Posterior vena cava (tissue), 2 donors: ENCODE measurements at places on chromosomes 2 and 18. TPM values are rescaled to one million over a fixed set of nuclear protein-coding genes. Genes with fewer than 3 reads are reported as not detected.

DNA sequence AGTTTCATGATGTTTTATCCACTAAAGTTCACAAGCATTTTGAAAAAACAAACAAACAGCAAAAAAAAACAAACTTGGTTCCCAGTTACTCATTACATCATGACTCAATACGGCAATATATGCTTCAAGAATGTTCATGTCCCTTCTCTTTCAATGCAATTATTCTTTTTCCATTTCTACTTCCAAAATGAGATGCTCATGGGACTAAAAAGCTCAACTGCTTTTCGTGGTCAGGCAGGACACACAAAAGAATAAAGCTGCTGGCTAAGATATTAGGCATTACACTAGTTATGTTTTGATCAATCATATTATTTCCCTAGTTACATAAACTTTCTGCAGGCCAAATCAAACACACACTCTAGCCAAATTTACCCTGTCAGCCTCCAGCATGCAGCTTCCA lies 301.3 kb downstream of the EPHA4 start:
- DNase-seq, result no peak

DNA sequence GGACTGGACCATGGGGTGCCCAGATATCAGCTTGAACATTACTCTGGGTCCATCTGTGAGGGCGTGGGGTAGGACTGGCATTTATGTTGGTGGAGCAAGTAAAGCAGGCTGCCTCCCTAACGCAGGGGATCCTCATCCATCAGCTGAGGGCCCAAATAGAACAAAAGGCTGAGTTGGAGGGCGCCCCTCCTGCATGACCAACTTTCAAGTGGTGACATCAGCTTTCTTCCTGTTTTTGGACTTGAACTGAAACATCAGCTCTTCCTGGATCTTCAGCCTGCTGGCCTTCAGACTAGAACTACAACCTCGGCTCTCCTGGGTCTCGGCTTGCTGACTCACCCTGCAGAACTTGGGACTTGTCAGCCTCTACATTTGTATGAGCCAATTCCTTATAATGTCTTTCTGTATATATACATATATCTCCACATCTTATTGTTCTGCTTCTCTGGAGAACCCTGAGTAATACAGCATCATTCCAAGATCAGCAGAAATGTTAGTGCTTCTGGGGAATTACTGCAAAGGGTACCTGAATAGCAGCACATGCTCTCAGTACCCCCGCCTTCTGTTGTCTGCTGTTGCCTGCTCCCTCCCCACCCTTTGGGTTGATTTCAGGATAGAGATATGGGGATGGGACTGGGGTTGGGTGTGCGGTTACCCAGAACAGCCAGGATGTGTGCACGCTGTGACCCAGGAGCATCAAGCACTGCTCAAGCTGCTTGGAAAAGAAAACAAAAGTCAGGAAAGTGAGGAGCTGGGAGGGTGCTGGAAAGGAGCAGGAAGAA lies 20.0 kb downstream of the TMEM127 start:
- DNase-seq, result no peak

Gene MAP2
- 10.5 TPM for total RNA-seq

DNA sequence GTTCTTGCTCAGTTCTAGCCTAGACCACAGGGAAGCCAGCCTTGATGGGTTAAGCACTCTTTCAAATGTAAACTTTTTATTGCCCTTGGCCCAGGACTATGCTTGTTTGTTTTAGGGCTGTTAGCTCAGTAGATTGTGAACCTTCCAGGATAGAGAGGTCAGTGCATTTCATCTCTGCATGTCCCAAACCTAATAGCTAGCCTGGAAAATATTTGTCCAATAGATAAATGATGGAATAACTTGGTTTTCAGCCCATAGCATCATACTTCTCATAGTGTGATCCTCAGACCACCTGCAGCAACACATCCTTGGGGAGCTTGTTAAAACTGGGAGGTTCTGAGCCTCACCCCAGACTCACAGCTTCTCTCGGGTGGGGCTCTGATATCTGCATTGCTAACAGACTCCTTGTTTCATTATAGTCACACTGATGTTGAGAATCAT lies 59.8 kb downstream of the TRIB2 start:
- no peak for DNase-seq

- DNase-seq, result no peak
These were observed 10.5 kb upstream of the MTERF4 start for GRCh38 chr2:241112592-241112991.

DNA sequence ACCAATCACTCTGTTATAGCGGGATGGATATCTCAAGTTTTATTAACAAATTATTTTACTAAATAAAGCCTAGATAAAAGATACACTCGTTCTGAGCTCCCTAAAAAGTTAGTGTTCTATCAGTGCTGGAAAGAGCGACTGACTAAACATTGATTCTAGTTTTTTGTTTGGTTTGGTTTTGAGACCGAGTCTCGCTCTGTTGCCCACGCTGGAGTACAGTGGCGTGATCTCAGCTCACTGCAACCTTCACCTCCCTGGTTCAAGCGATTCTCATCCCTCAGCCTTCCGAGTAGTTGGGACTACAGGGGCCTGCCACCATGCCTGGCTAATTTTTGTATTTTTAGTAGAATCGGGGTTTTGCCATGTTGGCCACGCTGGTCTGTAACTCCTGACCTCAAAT lies 73.8 kb upstream of the CDCA7 start:
- DNase-seq, result no peak

Gene ZSWIM2
- not detected for total RNA-seq

Gene CCBE1
- total RNA-seq, result 3.0 TPM

Gene SCN9A
- 2.5 TPM for total RNA-seq

DNA sequence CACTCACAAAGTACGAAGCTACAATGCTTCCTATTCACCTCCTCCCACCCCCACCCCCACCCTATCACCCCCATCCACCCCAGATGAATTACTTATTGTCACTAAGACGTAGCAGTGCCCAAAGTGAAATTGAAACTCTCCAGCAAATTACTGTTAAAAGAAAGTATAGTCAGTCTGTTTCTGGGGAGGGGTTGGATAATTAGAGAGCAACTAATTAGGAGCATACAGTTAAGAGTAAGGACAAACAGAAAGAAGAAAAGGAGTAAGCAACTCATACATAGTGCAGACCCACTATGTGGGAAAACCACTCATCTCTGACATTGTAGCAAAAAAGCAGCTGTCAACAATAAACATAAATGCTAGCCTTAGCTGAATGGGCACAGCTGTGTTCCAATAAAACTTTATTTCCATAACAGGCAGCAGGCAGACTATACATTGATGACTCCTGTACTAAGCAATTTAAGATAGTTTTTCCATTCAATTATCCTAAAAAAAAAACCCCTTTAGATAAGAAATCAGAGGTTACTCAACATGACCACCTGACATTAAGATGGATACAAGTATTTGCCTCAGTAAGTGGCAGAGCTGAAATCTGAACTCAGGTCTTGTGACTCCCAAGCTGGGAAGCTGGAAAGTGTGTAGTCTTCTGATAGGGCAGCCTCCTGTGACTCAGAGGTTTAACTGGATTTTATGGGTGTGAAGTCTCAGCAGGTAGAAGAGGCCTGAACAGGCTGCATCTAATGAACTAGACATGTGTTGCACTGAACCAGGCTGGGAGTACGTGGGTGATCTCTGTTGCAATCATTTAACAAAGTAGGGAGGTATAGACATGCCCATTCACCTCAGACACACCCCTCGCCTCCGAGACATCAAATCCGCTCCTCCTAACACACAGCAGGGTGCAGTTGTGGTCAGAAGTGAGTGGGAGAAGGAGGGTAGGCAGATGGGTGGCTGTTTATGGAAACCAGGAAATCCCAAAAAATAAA lies 171.8 kb upstream of the KLF7 start:
- no peak for DNase-seq

GRCh38 chr2:81981585-81981984 lies 1677.0 kb upstream of the LRRTM1 start:
- DNase-seq, result no peak

GRCh38 chr2:138209009-138209408 lies 244.7 kb downstream of the HNMT start:
- no peak for DNase-seq

Gene IL36A
- not detected for total RNA-seq

- no peak for DNase-seq
These were observed 519.2 kb upstream of the SPHKAP start for GRCh38 chr2:228700638-228701037.

- DNase-seq, result no peak
These were observed 18.8 kb upstream of the MREG start for GRCh38 chr2:216031960-216032689.

Gene RFX8
- 0.32 TPM for total RNA-seq

Gene ARHGAP15
- 23.2 TPM for total RNA-seq

Gene NEU2
- not detected for total RNA-seq

DNA sequence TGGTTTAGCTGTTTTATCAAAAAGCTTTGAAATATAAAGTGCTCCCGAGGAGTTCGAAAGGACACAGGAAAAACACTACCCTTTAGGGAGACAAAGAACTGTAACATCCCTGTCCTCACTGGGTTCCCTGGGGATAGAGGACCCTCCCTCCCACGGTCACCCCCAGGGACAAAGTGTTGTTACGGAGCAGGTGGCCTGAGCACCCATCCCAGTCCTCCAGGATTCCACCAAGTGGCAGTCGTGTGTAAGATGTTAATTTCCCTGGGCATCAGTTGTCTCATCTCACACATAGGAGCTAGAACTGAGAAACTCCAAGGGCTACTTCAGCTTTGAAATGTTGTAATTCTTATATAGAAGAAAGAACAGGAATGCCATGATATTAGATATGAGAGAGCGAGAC lies 137.7 kb downstream of the ALK start:
- DNase-seq, result no peak

DNA sequence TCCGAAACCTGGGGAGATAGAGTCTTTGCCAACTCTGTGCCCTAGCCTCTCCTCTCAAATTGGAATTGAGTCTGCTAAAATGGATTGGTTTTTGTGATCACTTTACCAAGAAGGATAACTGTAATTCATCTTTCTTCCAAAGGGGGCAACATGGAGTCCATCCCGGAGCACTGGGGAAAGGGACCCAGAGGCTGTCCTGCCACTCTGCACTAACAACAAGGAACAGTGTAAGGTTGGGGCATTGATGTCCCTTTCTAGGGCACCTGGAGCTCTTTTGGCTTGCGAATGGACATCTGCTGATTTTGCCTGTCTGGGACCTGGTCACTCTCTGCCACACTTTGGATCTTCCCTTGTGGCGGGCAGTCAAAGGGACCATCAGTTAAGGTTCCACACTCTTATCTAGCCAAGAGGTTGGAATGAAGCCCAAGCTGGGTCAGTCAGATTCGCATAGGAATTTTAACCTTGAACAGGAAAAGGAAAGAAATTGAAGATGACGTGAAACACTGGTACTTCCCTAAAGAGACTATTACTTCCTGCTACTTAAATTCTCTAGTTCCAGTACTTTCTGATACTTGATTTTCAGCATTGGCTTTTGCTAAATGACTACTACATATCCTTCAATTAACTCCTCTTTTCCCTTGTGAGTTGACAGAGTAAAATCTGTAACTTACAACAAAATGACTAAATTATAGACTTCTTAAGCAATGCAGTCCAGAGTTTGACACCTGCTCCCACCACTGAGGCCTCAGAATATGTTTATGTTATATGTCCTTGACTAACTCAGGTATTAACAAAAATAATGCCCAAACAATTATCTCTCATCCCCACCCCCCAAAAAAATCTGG lies 64.7 kb upstream of the KLF7 start:
- no peak for DNase-seq

Gene CERKL
- not detected for total RNA-seq

DNA sequence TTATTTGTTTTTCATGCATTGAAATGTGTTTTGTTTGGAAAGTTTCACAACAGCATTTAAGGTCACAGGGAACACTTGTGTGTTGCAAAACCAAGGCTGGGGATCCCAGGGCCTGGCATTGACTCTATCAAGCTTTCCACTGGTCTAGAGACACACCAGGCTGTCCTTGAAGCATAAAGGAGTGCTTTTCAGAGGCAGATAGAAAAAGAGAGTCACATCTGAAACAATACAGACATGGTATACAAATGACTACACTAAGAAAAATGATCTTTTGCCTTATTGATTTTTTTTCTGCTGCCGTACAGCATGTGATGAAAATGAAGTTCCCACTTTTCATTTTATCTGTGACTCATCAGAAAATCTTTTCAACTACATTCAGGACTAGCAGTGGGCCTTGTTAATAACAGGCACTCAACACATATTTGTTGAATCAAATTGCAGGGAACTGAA lies 61.9 kb upstream of the ZCCHC2 start:
- DNase-seq, result no peak

DNA sequence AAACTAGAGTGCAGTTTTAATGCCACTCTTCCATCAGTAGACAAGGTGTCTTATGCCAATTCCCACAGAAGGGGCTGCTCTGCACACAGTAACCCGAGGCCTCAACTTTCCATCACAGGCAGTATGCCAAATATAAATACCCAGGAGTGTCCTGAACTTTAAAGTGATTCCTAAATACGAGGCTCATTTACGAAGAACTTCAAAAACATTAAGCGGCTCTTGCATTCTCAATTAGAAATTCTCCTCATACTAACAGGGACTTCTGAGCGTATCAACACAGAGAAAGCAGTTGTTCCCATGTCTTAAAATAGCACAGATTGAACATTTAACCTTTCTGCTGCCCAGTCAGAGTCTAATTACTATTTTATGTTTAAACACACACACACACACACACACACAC lies 638.6 kb downstream of the ERBB4 start:
- no peak for DNase-seq

Gene RAB27B
- 1.2 TPM for total RNA-seq

DNA sequence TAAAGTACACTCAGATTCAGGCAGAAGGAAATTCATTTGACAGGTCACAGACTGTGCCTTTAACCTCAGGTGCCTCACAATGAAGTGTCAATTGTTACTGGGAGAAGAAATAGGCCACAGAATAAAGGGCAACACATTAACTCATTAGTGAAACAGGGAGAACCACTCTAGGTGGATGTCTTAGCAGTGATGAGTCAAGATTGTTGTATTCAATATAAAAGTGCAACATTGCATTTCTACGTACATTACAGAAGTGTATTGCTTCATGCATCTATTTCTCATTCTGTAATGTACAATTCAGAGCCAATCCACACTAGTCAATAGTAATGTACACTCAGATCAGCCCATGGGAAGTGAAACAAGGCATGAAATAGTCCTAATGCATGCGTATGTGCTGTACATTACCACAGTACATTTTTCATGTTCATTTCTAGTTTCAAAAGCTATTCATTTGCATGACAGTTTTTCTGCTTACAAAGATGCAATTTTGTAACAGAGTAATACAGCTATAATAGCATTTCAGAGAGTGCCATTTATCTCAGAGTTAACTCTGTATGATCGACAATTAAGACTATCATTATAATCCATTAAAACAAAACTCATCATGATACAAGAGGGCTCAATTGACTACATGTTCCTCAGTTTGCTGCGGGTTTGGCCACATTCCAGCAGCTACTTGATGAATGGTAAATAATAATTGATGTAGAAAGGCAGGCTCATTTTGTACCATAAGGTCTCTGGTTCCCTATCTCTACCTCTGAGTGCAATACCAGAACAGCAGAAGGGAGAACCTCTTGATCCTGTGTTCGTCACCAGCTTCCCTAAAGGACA lies 12.2 kb upstream of the ARL5A start:
- no peak for DNase-seq

- no peak for DNase-seq
These were observed 225.0 kb downstream of the THSD7B start for GRCh38 chr2:136990316-136990715.

DNA sequence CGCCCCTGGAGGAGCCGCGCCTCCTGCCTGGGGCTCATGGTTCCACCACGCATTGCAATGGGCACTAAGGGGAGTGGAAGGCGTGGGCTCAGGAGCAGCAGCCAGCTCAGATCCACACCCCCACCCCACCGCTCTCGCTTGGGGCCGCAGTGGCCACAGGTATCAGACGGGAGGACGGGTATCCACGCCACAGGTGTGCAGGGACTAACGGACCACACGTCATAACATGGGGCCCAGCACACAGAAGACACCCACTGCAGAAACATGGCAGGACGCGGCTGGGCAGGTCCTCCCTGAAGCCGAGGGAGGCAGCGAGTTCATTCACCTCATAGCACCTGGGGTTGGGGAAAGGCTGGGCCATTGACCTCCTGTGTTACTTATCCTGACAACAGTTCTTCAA lies 13.0 kb downstream of the HDAC4 start:
- peak; percentile 57 for DNase-seq
